ENCODE measurements at places on chromosomes 6 and 20.

DNA sequence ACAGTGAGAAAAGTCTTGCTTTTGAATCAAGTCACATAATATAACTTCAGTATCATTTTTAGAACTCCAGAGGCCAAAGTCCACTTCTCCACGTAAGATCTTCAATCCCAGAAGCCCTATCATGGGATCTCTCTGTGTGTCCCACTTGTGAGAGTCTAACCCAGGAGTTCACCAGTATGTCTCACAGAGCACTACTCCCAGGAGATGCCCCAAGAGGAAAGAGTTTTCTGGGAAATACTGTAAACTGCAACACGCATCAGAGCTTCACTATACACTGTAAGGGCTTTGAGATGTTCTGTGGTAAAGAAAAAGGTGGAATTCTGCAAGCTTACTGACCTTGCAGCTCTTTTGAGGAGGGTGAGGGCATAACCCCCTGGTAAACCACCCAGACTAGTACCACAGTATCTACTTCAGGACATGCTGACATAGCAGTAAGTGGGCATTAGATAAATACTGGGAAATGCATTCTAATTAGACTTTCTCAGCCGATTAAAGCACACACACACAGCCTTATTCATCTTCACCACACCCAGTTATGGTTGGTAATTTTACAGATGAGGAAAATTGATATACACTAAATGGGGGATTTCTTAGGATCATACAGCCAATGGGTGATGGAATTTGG, 12.3 kb downstream of the DCBLD1 start:
- DNase-seq = no peak

DNA sequence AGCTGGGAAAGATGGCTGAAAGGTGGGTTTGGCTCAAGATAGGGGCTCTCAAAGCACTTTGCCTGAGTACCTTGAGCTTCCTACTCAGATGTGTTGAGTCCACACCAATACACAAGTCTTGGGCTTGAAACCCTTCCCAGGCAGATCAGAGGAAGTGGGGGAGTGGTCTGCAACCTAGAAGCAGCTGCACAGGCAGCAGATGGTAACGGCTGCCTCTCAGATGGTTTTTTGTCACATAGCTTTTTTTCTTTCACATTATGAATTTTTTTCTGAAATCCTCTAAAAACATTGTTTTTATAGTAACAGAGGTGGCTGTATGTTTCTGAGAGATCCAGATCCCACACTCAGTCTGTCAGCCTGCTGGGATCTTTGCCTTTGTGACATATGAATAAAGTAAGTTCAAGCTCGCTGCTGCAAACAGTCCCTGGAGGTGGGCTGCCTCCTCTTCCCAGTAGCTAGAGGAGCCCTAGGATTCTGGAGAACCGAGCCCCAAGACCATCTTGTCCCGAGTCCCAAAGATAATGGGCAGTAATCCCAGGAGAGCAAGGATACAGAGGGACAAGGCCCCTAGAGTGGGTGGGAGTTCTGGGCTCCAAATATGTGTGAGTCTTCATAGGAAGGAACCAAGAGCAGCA, 97.1 kb upstream of the TOP1 start:
- DNase-seq = no peak

DNA sequence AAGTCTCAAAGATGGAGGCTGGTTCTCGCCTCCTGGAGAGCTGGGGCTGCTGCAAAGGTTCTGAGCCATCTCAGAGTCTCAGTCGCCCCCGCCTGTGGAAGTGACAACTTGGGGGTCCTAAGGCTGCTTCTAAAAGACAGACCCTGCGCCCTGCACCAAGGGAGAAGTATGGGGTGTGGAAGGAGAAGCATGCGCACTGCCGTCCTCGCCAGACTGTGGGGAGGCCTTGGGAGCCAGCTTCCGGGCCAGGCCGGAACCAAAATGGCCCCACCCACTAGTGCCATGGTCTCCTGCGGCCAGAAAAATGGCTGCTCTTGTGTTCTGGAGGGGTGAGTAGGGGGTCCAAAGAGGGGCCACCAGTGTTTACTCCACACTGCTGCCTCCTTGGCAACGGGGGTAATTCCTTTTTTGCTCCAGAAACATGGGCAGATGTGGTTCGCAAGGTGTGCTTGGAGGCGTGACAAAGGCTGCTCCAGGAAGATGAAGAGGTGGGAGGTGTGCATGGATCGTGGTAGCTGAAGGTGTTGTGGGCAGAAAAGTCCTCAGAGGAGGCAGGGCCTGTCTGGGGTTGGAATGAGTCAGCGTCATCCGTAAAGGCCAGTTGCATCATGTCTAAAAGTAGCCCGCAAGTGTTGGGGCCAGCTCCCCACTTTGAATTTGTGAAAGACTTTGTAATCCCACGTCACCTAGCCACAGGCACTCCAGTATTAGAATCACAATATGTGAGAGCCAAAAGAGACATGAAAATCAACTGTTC, 329.8 kb upstream of the SOX4 start:
- peak; percentile 8 for DNase-seq

GRCh38 chr6:27582928-27583725, 110.2 kb upstream of the ZNF184 start:
- DNase-seq = peak; percentile 21

DNA sequence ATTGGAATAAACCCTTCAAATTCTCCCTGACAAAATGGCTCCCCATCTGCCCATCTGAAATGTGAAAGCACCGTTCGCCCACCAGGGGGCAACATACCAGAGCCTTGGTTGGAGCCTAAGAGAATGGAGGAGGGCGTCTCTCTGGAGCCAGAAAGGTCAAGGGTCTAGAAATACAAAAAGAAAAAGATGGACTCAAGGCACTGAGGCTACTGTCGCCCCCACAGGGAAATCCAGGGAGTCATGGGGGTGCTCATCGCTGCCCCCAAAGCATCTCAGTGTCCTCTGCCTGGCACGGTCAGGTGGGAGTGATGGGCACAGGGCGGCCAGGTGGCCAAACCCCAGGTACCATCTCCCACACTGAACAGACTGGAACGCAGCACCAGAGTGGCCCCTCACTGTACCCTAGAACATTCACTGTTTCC, 136.3 kb downstream of the ZMYND8 start:
- no peak for DNase-seq

DNA sequence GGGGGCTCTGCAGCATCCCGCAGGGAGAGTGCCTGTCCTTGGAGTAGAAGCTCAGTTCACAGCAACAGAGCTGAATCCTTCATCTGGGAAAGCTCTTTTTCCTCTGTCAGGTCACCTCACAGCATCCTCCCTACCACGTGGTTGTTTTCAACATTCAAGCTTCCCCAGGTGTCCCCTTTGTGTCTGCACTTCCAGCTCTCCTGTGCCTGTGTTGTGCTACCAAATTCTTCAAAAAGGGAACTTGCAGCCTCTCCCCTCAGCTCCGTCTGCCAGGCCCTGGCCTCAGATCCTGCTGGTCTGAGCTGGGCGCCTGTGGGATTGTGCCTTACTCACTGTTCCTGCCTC, 108.4 kb downstream of the FOXF2 start:
- no peak for DNase-seq

- DNase-seq = no peak
These were observed 12.1 kb upstream of the CNKSR3 start for GRCh38 chr6:154522576-154522975.

DNA sequence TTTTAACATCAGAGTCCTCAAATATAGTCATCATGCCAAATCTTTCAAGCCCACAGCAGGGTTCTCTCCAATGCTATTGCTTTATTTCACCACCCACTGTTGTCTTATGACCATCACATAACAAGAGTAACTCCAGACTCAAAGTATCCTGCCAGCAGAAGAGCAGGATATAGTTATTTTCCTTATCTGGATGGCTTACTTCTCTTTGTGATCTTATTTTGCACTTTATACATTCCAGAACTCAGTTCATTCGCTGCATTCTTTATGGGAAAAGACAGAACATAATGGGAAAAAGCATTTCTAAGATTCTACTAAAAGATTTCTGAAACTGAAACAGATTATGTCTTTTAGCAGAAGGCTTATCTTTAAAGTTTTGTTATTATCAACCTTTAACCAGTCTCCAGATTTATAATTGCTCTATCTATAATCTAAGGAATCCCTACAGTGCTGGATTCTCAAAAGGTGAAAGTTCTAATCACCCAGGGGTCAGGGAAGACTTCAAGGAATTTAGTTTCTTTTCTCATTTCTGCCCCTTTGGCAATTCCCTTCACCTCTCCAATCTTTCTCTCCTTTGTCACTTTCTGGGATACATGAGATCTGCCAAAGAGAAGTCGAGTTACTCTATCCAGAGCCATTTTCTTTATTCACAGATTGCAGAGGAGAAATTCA, 190.4 kb downstream of the TPBG start:
- DNase-seq = no peak

DNA sequence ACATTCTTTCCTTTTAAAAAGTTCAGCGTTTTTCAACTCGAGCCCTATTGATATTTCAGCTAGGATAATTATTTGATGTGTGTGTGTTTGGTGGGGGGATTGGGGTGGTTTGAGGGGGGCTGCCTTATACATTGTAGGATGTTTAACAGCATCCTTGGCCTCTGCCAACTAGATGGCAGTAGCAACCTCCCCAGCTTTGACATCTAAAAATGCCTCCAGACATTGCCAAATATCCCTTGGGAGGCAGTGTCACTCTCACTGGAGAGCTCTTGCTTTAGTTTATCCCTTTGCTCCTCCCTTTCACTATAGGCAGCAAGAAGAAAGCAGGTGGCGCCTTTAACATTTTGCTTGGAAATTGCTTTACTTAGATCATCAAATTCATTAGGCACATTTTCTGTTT, 14.6 kb upstream of the TP53TG5 start:
- DNase-seq = no peak

DNA sequence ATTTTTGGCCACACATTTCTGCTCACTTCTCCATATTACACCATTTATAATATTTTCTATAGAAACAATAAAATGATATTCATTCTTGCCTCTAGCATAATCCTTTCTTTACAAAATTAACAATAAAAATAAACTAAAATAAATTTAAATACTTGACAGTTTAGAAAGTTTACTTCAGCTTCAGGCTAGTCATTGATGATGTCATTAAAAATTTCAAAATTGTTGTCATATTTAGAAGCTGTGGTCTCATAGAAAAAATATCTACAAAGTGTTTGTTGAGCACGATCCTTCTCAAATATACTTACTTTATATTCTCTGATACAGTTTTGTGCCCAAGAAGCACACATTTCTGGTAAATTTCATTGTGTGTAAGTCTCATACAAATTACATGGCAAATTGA, 717.4 kb upstream of the CITED2 start:
- no peak for DNase-seq

- DNase-seq = no peak
These were observed 4.0 kb downstream of the TNFRSF6B start for GRCh38 chr20:63700199-63701050.

DNA sequence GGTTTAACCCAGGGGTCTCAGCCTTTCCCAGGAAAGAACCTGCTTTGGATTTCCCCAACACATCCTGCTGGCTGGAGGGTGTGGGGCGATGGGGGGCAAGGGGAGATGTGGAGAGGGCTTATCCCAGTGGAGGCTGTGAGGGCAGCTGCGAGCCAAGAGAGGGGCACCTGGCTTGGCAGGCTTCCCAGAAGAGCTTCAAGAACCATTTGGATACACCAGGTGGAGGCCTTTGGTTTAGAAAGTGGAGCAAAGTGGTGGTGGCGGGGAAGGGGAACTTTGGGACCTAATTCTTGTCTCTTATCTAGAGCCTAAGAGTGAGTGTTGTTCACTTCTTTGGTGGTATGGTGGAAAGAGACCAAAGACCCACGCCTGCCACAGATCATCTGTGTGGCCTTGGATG, 12.4 kb downstream of the CD40 start:
- no peak for DNase-seq

DNA sequence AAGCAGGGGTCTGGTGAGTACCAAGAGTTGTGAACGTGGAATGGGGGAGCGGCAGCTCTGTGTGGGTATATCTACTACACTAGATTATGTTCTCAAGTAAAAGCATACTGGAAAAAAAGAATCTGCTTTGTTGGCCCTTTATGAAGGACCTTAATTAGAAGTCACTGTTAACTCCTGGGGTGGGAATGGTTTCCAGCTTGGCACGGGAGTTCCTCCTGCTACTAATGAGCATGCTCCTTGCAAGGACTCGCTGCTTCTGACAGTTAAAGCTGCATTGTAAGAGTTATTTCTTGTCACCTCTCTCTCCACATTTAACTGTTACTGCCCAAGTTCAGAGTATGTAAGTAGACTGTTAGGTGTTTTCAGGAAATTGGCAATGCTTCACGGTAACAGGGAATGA, 292.7 kb downstream of the ZFAND3 start:
- no peak for DNase-seq

Measured in fibroblast of skin of left quadriceps (primary cell).